ENCODE measurements at places on chromosomes 16 and 17.

DNA sequence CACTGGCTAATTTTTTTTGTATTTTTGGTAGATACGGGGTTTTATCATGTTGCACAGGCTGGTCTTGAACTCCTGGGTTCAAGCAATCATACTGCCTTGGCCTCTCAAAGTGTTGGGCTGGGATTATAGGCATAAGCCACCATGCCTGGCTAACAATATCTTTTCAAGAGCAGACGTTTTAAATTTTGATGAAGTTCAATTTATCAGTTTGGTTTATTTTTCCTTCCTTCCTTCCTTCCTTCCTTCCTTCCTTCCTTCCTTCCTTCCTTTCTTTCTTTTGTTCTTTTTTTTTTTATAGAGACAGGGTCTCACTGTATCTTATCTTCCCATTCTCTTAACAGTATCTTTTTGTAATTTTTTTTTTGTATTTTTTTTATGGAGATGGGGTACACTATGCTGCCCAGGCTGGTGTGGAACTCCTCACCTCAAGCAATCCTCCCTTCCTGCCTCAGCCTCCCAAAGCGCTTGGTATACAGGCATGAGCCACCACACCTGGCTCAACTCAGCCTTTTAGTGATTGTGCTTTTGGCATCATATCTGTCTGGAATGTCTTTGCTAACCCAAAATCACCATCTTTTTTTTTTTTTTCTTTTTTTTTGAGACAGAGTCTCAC is 13.6 kb upstream of the GIP start:
- H3K27me3 ChIP-seq = peaks cover 4% of the 10 kb centered on the region
- no peaks in the 10 kb centered on the region for H3K4me1 ChIP-seq
- H3K27ac ChIP-seq = no peak overlapping the region
- H3K4me3 ChIP-seq = no peak overlapping the region
- H3K36me3 ChIP-seq = no peaks in the 10 kb centered on the region

DNA sequence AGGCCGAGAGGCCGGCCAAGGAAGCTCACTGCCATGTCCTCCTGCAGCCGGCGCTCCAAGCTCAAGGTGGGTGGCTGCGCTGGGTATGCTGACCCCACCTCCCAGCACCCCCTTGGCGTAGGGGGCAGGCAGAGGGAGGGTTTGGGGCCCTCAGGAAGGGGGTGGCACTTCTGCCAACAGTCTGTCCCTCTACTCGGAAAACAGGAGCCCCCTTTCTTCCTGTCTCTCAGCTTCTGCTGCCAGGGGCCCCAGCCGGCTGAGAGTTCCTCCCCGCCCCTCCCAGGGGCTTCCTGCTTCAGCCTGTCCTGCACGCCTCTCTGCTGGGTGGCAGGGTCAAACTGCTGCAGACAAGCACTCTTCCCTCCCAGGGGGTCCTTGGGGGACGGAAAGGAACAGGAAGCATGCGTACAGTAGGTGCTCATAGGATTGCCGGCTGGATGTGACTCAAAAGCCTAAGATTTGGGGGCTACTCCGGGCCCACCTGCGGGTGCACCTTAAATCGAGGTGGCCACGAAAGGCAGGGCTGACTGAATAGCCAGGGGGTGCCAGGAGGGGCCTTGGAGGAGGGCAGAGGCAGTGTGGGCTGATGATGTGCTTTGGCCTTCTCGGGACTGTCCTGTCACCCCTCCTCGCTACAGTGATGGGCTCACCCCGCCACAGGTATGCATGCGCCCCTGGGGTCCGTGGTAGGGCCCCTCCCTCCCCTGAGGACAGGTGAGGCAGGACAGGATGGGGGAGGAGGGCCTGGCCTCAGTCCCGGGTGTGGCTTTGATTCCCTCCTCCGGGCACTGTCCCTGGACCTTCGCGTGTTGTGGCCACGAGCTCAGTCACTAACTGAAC is 4.0 kb downstream of the CBX2 start:
- peaks cover 29% of the 10 kb centered on the region for H3K27me3 ChIP-seq
- peaks cover 18% of the 10 kb centered on the region for H3K4me1 ChIP-seq
- H3K4me3 ChIP-seq = no peak overlapping the region
- no peak for DNase-seq
- H3K27ac ChIP-seq = no peak overlapping the region

DNA sequence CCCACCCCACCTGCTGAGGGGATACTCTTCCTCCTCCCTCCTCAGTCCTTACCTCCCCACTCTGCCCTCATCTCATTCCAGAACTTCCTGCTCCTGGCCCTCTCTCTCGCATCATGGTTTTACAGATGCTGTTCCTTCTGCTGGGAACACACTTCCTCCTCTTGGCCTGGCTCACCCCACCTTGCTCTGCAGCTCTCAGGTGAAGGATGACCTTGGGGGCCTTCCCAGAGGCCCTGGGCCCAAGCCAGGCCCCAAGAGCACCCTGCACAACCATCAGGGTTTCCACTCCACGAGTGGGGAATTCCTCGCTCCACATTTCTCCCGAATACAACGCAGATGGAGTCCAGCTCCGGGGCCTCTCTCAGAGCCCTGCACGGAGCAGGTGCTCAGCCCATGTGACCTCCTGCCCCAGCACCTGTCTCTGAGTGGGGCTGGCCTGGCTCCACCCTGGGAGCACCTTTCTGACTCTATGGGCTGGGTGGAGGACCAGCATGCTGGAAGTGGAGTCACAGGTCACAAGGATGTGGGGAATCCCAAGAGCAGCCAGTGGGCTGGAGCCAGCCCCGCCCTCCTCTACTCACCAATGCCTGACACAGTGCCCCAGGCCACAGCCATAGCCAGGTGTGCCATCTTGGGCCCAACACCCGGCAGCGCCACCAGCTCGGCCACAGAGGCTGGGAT is 4.5 kb downstream of the NTHL1 start:
- H3K4me3 ChIP-seq = no peak overlapping the region
- peaks cover 5% of the 10 kb centered on the region for H3K4me1 ChIP-seq
- no peak for DNase-seq
- no peaks in the 10 kb centered on the region for H3K27me3 ChIP-seq
- H3K36me3 ChIP-seq = peaks cover 4% of the 10 kb centered on the region

GRCh38 chr16:63617990-63618763 is 1503.7 kb downstream of the CDH11 start:
- H3K27me3 ChIP-seq = no peaks in the 10 kb centered on the region
- H3K36me3 ChIP-seq = no peaks in the 10 kb centered on the region
- no peak overlapping the region for H3K27ac ChIP-seq
- no peaks in the 10 kb centered on the region for H3K4me1 ChIP-seq
- H3K4me3 ChIP-seq = no peak overlapping the region

Data from activated T-helper 2 cell treated with anti-CD3 and anti-CD28 coated beads, Interferon-gamma antibody, Interleukin-2, Interleukin-4, amounts not matched to agents 10 μg/mL and 5 μg/mL and 100 μg/mL, durations not matched to agents 14 hours and 24 hours and 36 hours (primary cell).